HT-29 (cell line): ENCODE measurements at places on chromosomes 12 and 14. TPM values are rescaled to one million over a fixed set of nuclear protein-coding genes. Genes with fewer than 3 reads are reported as not detected.

Gene JAG2
- 10.6 and 16.0 TPM in 2 replicates for total RNA-seq

Gene LRRC43
- not detected in 2 replicates for total RNA-seq

Gene GALNT6
- 6.1 and 16.3 TPM in 2 replicates for total RNA-seq

Gene PROX2
- total RNA-seq, result not detected in 2 replicates

Gene PPP1R13B
- 4.5 and 9.1 TPM in 2 replicates for total RNA-seq

Gene SIX6
- total RNA-seq, result not detected in 2 replicates

Gene KRT85
- not detected in 2 replicates for total RNA-seq

Gene CCDC175
- 0.34 TPM in 1 of 2 replicates, not detected in the other for total RNA-seq

Gene TAS2R8
- not detected in 2 replicates for total RNA-seq

Gene AICDA
- total RNA-seq, result not detected in 2 replicates

Gene CACNA2D4
- total RNA-seq, result 0.81 and 3.4 TPM in 2 replicates

Gene GUCY2C
- not detected in 2 replicates for total RNA-seq

Gene MLXIP
- 22.8 and 31.3 TPM in 2 replicates for total RNA-seq

- no peak for DNase-seq
Measured at GRCh38 chr12:62720661-62721330, 214.2 kb downstream of the PPM1H start.

DNA sequence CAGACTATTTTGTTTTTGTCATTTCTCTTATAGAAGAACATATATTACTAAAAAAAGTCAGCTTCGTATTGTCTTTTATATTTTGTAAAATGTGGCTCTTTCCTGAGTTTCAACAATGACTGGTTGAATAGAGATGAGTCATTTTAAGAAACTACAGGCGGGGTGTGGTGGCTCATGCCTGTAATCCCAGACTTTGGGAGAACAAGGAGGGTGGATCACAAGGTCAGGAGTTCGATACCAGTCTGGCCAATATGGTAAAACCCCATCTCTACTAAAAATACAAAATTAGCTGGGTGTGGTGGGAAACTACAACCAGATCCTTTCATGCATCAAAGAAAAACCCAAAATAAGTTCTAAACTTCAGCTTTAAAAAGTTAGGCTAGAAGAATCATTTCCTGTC lies 28.8 kb downstream of the HECTD4 start:
- no peak for DNase-seq

DNA sequence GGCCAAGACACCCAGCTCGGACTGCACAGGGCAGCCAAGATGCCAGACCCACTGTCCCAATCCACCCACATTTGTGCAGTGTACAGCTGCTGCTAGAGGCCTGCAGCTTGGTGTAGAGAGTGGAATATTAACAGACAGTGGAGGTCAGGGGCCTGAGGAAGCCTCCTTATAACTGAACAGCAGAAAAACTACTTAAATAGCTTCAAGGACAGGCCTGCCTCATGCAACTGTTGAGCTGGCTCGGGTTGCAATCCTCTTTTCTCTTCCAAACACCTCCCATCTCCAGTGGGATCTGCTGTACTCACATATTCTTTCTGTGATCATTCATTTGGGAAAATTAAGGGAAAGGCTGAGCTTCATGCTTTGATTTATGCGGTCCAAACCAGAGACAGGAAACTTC lies 1043.2 kb upstream of the TMEM132C start:
- no peak for DNase-seq

- no peak for DNase-seq
Measured at GRCh38 chr12:85711735-85712390, 124.3 kb downstream of the RASSF9 start.

GRCh38 chr12:94057262-94058151 lies 90.9 kb upstream of the PLXNC1 start:
- no peak for DNase-seq

- DNase-seq, result no peak
Measured at GRCh38 chr12:32395026-32395425, 4.3 kb upstream of the FGD4 start.

- no peak for DNase-seq
Measured at GRCh38 chr14:52339262-52339661, 25.1 kb downstream of the PTGER2 start.

DNA sequence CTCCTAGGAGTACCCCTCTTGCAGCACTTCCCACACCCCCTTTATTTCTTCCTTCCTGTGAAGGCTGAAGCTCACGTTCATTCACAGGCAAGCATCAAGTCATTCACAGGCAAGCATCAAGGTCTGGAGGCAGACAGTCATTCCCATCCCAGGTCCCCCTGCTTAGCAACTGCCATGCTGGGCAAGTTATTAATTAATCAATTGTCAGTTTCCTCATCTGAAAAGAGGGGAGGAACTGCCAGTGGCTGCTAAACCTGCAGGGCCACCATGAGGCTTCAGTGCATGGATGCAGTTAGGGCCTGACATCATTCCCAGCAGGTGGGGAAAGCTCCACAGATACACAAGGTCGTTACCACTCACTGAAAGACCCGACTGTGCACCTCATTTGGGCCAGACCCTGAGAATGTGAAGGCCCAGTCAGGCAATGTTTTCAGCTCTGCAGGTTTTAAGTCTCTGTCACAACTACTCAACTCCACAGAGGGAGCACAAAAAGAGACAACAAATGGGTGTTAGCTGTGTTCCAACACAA lies 85.0 kb upstream of the GPR68 start:
- DNase-seq, result peak; percentile 21

GRCh38 chr12:33813536-33813935 lies 208.8 kb upstream of the ALG10 start:
- no peak for DNase-seq

- no peak for DNase-seq
Measured at GRCh38 chr12:48978291-48978740, at the start of gene WNT1. Gene WNT1 (plus strand): TSS chr12:48978322. CDS start chr12:48978651, 329 bp downstream.

DNA sequence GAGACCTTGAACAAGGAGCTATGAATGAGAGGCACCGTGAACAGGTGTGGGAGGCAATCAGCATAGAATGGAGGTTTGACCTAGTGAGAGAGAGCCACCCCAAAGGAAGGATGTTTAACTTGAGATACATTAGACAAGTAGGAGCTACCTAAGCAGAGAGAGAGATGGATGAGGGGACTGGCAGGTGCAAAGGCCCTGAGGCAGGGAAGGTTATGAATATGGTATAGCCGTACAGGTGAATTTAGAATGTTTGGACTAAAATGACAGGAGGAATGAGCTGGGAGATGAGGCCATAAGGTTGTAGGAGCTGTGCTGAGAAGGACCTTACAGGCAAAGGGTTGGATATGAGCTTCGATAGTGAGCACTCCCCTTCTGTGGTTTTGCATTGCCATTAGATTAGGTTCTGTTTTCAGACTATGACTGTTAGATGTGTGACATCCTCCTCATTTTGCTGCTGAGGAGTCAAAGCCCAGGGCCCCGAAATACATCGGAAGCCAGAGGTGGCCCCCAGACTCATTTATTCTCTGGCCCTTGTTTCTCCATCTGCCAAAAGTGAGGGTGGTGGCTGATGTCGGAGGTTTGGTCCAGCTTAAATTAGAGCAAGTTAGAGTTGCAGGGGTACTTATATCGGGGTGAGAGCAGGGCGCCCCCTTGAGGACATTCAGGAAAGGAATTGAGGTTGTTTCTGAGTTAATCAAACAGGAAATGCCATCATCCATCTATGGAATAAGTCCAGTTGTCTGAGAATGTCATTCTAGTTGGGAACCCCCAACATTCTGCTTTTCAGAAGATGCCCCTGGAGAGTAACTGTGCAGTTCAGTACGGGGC lies 29.4 kb downstream of the SLC24A4 start:
- DNase-seq, result peak; percentile 23

GRCh38 chr14:94638339-94638738 lies 26.1 kb downstream of the SERPINA3 start:
- DNase-seq, result no peak

- DNase-seq, result no peak
Measured at GRCh38 chr14:81127785-81128184, 93.0 kb downstream of the GTF2A1 start.

DNA sequence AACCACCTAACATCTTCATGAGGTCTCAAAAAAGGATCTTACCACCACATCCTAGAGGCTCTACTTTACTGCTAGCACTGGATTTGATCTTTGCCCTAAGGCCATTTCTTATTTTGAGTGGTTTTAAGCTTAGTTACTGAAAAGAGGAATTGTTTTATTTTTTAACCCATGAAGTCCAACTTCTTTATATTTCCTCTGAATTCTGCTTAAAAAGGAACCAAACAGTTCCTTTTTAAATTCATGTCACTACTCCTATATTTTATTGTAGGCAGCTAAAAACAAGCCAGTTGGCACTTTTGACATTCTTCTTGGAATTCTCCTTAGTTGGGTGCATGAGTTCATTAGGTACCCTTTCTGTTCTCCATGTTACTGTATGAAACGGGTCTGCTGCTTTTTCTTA lies 76.4 kb downstream of the FGD4 start:
- DNase-seq, result no peak

DNA sequence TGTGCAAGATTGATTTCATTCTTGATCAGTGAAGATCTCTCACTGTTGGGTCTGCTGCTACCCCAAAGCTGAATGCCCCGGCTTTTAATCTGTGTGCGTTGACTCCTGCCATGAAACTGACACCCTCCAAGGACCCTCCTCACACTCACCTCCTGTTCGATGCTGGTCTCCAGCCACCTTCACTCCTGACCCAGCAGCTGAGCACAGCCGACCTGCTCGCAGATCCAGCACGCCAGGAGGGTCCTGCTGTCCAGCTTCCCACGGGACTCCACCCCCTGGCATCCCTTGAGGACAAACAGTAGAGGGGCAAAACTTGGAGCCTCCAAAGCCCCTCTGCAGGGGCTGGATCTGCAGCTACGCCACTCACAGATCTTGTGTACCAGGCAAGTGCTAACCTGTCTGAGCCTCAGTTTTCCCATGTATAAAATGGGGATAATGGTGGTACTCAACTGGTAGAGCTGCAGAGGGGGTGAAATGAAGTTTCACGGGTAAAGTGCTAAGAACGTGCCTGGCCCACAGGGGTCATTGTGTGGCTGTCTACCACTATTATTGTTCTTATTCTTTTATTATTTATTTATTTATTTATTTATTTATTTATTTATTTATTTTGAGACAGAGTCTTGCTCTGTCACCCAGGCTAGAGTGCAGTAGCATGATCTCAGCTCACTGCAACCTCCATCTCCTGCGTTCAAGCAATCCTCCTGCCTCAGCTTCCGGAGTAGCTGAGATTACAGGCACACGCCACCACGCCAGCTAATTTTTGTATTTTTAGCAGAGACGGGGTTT lies 178.0 kb downstream of the PHETA1 start:
- DNase-seq, result no peak

GRCh38 chr12:12521888-12522287 lies 40.8 kb downstream of the DUSP16 start:
- no peak for DNase-seq

DNA sequence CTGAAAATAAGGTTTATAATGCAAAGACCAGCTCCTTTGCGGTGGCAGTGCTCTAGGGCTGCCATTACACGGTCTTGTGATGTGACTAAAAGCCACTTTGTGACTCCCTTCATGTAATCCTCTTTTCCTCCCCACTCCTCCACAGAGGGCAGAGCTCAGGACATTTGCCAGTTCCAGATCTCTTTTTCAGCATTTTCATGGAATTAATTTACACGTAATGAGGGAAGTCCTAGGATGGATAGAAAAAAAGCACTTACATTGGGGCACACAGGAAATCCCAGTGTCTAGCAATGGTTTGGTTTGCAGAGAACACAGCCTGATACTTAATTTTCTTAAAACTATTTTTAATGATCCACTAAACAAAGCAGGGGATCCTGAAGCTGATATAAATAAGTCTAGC lies 17.5 kb upstream of the ATF1 start:
- DNase-seq, result no peak
